ENCODE measurements at places on chromosomes 4 and X.

DNA sequence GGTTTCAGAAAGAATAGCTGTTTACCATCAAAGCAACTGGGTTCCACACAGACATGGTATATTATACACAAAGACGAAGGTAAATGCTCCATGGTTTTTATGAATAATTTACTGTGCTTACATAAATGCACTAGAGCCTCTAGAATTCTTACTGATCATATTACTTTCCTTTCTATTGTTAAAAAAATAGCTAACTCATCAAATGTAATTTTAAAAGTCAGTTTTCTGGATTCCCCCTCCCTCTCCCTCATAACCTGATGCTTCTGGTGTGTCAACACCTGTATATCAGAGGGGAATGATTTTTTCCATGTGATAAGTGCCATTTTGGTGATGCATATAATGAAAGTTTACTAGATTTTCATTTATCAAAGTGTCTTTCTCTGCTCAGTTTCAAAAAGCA lies 31.1 kb upstream of the LEF1 start:
- DNase-seq, result no peak

DNA sequence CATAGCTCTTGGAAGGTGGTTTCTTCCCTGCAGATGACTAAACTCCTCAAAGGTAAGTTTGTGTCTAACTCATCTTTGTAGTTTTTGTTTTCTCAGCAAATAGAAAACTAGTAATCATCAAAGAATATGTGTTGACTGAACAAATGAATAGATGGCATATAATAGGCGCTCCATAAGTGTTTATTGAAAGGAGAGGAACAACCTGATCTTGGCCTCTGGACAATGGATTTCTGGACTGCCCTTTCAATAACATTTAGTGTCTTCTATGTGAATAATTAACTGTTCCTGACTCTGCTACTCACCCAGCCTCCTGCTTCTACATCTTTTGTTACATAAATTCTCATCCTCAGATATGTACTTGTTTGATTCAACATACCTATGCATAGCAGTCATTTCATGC lies 399.1 kb downstream of the PPP1R2C start:
- DNase-seq, result no peak

DNA sequence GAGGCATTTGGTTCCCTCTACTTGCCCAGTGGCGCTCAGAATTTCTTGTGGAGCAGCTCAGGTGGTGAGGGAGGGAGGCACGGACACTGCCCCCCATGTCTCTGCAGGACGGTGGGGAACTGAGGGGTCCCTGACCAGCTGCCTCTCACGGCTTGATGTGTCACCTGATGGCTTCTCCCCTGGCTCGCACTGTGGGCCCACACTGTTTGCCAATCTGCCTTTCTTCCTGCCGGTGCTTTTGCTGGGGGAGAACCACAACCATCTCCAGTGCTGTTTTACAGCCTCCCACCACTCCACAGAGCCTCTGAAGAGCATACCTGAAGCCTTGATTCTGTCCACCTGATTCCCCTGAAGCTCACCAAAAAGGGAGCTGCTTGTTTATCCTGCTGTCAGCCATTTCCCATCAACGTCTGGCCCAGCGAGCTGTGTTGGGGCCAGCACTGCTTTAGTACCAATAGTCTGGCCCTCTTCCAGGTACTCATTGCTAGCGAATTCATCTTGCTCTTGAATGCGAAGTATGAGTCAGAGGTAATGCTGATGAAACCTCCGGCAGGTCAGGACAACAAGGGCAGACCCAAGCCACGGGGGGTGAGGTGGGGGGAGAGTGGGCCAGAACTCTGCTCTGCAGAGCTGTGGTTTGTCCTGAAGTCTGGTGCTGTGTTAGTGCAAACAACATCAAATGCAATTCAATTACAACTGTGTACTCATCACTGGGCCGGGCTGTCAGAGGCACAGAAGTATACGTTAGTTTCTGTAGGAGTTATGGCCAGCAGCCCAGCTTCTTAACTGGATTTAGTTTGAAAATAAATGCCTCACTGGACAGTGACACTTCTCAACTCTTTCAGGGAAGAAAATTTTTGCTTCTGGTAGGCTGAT lies 208.3 kb upstream of the JADE1 start:
- DNase-seq, result no peak

GRCh38 chr4:73868206-73869129 lies 725 bp upstream of the CXCL1 start:
- no peak for DNase-seq

GRCh38 chrX:107669885-107670628 lies 41.7 kb downstream of the PRPS1 start:
- no peak for DNase-seq

DNA sequence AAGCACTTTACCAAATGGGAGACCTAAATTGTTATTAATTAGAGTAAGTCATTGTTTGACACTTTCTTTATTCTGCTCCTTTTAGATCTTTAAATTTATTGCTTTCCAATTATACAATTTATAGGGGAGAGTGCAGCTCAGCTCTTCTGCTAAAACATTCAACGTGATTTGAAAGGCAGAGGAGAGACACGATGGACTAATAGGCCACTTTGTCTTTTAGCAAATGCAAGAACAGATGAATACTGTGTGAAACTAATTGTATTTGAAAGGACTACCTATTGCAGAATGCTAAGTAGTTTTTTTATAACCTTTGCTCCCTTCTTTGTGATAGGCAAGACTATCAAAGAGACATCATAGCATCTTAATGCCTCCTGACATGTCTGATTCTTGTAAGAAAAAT lies 320.4 kb upstream of the KLF3 start:
- DNase-seq, result no peak

DNA sequence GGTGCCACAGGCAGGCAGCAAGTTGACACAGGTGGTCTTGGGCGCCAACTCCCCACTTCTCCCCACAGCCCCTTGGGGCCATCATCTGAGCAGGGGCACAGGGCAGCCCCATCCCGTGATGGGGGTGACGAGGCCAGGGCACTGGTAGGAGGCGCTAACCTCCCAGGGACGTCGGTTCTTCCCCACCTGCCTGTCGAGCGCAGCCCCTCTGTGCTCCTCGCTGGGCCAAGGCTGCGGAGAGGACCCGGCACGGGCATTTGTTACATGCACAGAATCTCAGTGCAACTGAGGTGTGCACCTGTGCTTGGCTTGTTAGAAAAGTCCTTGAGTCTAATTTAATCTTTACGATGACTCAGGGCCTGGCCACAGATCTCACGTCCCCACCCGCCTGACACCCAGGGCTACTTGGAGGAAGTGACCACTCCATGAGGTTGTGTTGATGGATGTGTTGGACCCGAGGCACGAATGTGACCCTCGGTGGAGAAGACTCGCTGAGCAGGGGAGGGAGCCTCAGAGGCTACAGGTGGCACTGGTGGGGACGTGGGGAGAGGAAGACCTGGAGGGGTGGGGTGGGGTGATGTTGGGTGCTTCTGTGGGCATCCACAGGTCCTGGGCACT lies 3.1 kb upstream of the SH3TC1 start:
- DNase-seq, result no peak
